PC-9 (cell line): ENCODE measurements at places on chromosomes 3 and 15.

DNA sequence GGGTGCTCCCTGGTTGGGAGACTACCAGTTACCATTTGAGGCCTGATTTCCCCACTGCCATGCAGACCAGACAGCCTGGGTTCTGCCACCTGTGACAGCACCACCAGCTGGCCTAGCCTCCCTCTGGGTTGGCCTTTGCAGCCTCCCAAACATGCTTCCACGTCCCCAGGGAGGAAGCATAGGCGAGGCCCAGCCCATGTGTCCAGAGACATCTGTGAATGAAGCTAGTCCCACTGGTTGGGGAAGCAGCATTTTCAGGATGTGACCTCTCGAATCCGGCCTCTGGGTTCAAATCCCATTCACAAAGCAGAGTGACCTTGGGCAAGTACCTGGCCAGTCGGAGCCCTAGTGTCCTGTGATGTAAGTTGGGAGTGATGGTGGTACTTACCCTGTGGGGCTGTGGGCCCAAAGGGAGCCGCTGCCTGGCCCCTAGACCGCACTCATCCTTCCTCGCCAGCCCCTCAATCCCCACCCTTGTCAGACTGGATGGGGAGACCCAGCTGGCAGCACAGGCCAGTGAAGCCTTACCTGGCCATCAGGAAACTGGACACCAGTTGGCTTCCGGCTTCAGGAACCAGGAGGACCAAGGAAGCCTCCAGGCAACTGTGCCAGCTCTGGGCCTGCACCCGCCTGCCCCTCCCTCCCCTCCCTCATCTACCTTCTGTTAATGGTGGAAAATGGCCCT, 6.0 kb downstream of the KLF15 start:
- no peak for DNase-seq

DNA sequence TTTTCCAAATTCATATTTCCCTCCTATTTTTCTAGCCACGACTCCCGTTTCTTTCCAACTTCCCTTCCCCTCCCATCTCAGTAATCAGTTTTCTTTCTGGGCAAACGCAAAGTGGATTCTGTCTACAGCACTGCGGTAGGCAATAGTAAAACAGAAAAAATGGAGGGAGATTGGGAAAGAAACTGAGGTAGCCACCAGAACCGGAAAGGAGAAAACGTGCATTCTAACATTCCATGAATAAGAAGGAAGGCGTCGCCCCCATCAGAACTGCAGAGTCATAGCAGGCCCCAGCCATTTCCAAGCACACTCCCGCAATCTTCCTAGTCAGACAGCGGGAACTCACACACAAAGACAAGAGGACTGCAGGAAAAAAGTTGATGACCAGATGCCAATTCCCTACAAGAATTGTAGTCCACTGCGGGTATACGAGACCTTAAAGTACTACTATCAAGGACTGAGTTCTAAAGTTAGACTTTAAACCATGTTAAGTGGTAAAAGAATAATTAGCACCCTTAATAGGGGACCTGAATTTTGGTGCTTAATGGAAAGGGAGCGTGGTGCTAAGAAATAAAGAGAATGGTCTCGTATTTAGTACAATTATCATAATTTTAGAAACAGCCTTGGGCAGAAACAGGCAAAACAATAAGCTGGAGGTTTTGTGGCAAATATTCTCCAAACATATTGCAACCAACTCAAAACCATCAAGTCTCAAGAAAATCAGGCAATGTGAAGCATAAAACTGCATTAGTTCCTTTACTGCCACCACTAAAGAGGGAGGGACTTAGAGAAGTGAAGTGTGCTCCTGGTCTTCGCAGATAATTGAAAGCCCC, 1.4 kb downstream of the PFN2 start:
- peak; percentile 77 for DNase-seq

GRCh38 chr3:53545996-53546359, 51.6 kb downstream of the CACNA1D start:
- DNase-seq: no peak

- peak; percentile 64 for DNase-seq
Measured at GRCh38 chr3:33578325-33579177, 138.3 kb upstream of the UBP1 start.

- DNase-seq: no peak
Measured at GRCh38 chr3:4061783-4062360, 241.3 kb upstream of the SETMAR start.

GRCh38 chr3:184230081-184230602, 757 bp downstream of the VWA5B2 start:
- no peak for DNase-seq

DNA sequence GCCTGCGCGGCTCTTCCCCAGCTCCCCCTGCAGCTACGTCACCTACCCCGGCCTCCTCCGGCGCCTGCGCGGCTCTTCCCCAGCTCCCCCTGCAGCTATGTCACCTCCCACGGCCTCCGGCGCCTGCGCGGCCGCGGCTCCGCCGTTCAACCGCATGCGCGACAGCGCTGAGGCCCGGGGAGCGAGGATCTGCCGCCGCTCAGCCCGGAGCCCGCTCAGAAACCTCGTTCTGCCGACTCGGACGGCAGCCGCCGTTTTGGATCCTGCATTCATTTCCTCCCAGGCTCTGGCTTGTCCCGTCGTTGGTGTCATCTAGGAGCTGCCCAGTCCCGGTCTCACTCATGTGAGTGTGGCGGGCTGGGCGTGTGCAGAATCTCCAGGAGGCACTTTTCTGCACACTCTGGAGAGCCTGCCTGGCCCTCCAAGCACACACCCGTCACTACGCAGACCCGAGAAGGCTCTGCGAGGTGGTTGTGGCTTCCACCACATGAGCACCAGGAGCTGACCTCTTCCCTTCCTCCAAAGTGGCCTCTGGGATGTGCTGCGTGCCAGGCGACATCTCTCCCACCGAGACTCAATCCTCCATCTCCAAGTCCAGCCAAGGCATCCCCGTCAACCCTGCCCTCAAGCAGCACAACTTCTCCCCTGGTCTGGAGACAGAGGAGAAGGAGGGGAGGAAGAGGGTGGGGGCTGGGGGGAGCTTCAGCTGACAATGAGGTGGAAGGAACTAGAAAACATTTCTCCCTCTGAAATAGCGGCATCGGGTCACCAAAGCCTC, 165.3 kb downstream of the CHSY1 start:
- DNase-seq: no peak

GRCh38 chr3:73592154-73593144, 32.3 kb downstream of the PDZRN3 start:
- no peak for DNase-seq

- DNase-seq: no peak
Measured at GRCh38 chr15:85463976-85464375, 83.6 kb downstream of the AKAP13 start.

- DNase-seq: no peak
Measured at GRCh38 chr15:77563623-77564156, 69.0 kb downstream of the LINGO1 start.

DNA sequence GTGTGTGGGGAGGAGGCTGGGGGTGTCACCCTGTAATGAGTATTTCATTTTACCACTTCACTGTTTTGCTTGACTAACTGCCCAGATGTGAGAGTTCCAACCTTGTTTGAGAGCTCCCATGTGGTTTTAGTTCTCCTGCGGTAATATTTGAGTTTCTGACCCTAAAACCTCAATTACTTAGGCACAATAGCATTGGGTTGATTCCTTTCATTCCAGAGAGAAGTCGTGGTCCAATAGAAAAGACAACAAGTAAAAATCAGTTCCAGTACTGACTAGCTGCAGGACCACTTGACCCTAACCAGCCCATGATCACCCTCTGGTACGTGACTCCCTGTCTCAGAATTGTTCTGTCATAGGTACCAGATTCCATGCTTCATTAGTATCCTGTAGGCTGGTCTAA, 630.4 kb downstream of the CADM2 start:
- DNase-seq: no peak
